8988T (cell line): ENCODE measurements at places on chromosomes 5 and 9.

DNA sequence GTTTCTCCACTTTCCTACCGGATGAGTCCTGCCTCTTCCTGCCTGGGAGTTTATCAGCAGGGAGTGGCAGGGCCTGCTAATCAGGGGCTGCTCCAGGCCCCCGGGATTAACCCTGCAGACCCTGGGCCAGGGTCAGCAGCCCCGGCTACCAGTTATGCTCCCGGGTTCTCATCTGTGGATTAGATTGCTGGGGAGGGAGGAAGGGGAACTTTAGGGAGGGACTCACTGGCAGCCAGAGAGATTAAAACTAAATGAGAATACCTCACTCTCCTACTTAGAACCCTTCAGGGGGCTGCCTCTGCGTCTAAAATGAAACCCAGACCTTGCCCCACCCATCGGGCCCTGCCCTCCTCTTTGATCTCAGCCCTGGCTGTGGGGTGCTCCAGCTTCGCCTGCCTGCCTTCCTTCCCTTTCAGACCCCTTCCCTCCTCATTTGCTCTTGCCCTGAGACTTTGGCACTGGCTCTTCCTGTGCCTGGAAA is 130.5 kb upstream of the HAND1 start:
- DNase-seq: no peak

DNA sequence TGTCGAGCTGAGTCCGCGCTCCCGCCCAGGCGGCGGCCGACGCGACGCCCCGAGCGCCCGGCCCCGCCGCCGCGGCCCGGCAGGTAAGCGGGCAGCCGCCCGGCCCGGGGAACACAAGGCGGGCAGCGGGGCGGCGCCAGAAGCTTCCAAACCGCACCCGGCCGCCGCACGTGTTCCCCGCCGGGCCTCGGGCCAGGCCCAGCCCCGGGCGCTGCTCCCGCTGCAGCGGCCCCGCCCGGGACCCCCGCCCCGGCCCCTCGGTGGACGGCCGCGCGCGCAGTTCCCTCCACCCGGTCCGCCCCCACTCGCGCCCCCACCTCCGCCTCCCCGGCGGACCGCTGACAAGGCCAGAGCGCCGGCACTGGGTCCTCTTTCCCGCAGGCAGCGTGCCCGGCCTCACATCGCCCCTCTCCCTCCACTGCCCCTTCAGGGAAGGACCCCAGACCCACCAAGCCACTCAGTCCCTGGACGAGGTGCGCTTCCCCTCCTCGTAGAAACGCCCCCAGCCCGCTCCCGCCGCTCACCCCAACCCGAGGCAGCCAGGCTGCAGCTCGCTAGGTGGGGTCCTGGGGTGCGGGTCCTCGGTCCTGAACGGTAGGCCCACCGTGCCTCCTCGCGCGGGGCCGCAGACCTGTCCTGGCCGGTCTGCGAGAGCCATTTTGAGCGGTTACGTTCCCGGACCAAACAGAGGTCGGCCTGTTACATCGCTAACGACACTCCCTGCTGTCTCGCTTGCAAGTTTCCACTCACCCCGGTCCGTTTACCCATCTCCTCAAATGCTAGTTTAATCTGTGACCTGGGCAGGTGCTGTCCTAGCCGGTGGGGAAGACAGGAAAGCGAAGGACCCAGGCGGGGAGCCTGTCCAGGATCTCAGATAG is 475 bp downstream of the WDR5 start:
- DNase-seq: no peak

- DNase-seq: no peak
Measured at GRCh38 chr9:100101608-100102007, 2.6 kb downstream of the INVS start.

GRCh38 chr5:126359884-126360283 is 63.3 kb upstream of the GRAMD2B start:
- DNase-seq: no peak

- DNase-seq: no peak
Measured at GRCh38 chr5:74209571-74209970, 431.0 kb downstream of the ENC1 start.

DNA sequence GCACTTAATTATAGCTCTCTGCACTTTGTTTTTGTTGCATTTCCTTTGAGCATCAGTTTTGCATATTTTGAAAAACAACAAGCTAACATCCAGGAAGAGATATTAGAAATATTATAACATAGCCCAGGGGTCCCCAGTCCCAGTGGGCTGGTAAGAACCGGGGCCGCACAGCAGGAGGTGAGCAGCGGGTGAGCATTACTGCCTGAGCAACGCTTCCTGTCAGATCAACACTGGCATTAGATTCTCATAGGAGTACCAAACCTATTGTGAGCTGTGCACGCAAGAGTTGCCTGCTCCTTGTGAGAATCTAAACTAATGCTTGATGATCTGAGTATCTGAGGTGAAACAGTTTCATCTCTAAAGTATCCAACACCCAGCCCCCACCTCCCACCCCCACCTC is 675.9 kb upstream of the ZNF608 start:
- DNase-seq: no peak

GRCh38 chr9:116806075-116806474 is 119.0 kb downstream of the TRIM32 start:
- no peak for DNase-seq

- DNase-seq: no peak
Measured at GRCh38 chr9:7894231-7894630, 94.7 kb upstream of the DMAC1 start.

- no peak for DNase-seq
Measured at GRCh38 chr5:179368126-179368805, 23.0 kb upstream of the ADAMTS2 start.

- no peak for DNase-seq
Measured at GRCh38 chr5:145682197-145682899, 152.8 kb downstream of the PRELID2 start.

- DNase-seq: no peak
Measured at GRCh38 chr9:137516144-137516917, 33.9 kb downstream of the PNPLA7 start.

DNA sequence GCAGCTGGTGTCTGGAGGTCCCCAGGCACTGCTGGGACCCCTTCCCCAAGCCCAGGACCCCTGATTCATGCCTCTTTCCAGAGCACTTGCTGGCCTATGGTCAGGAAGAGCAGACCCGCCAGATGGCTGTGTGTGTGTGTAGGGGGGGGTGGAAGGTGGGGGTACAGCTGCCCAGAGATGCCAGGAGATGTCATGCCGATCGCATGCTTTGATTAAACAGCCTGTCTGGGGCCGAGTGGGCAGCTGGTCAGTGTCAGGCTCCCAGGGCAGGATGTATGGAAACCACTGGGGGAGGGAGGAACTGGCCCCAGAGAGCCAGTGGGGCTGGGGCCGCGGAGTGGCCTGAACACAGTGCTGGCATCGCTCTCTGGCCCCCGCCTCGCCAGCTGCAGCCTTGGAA is 23.7 kb downstream of the RXRA start:
- no peak for DNase-seq

- no peak for DNase-seq
Measured at GRCh38 chr9:91273853-91274552, 87.7 kb downstream of the AUH start.

DNA sequence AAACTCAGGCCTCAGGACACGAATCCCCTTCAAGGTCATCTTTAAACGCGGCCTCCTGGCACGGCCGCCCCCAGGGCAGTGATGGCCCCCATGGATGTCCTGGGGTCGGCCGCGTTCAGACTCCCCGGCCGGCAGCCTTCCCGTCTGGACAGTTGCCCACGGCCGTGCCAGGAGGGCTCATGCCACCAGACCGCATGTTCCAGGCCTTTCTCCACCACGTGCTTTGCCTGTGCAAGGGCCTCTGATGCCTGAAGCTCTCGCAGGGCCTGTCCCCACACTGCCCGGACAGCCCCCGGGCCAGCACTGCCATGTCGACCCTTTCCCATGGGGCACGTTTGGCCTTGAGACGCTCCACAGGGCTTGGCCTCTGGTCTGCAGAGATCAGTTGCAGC is 34.6 kb downstream of the SLC9A3 start:
- no peak for DNase-seq
